ENCODE measurements at places on chromosomes 6 and 20.
A peak's percentile ranks its signal among the peaks of the same experiment; 100 is the strongest.

DNA sequence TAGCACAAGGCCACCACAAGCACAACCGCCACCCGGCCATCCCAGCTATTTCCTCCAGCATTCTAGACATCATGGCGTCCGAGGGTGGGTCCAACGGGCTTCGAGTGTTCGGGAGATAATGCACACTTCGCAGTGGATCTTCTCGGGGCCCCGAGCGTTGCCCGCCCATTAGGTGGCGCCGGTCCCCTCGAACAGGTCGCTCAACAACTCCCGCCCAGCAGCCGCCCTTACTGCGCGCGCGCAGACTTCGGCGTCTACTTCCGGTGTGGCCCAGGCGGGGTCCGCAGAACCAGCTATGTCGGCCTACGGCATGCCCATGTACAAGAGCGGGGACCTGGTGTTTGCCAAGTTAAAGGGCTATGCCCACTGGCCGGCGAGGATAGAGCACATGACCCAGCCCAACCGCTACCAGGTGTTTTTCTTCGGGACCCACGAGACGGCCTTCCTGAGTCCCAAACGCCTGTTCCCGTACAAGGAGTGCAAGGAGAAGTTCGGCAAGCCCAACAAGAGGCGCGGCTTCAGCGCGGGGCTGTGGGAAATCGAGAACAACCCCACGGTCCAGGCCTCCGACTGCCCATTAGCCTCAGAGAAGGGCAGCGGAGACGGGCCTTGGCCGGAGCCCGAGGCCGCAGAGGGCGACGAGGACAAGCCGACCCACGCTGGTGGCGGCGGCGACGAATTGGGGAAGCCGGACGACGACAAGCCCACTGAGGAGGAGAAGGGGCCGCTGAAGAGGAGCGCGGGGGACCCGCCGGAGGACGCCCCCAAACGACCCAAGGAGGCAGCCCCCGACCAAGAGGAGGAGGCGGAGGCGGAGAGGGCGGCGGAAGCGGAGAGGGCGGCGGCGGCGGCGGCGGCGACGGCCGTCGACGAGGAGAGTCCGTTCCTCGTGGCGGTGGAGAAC is at the start of gene HDGFL1:
HDGFL1 (plus strand) TSS at position 286 of the 904 bp plus-strand sequence; CDS start at position 296, 10 bp downstream.
- peak; percentile 8 for DNase-seq

DNA sequence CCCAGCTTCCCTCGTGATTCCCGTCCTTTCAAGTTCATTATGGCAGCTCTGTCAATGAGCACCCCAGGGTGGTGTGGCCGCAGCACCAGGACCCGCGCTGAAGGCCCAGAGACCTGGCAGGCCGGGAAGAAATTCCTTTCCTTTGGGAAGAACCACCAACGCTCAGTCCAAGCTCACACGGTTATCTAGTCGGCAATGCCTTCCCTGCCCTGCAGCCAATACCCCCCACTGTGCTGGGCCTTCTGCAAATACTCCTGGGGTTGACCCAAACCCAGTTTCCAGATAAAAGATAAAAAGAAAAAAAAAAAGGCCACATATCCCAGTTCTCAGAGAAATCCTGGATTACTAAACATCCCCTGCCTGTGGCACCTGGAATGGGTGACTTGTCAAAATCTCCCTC is 28.7 kb downstream of the PXDC1 start:
- DNase-seq = no peak

DNA sequence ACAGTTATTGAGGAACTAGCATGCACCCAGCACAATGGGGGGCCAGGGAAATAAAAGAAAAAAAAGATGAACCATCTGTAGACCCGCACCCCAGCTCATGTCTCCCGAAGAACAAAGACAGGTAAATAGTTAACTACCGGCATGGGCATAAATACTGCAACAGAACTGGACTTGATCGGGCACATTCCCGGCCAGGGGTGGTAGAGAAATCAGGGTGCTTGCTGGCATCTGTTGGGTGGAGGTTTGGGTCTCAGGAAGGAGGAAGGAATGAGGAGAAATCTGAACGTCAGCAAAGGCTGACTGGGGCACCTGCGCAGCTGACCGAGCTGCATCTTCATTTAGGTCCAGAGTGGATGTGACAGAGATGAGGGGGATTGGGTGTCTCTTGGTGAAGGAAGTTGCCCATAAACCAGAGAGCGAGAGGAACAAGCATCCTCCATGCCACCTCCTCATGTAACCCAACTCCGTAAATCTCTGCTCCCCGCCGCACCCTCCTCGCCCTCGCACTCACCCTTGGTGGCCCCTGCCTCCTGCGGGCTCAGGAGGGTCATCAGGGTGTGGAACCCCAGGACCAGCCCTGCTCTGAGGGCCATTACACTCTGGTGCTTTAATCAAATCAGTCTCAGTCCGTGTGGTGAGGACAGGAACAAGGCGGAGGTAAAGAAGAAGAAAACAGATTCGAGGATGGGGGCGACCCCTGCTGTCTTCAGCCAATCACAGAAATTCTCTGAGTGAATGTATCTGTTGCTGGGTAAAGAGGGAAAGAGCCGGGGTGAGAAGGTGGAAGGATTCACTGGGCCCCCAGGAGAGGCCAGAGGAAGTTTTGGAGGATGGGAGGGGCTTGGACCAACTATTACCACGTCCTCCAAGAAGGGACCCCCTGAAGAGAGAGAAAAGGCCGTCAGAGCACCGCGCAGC is at the start of gene HLA-DOA:
HLA-DOA (minus strand) TSS at position 648 of the 918 bp plus-strand sequence.
- peak; percentile 96 for DNase-seq

DNA sequence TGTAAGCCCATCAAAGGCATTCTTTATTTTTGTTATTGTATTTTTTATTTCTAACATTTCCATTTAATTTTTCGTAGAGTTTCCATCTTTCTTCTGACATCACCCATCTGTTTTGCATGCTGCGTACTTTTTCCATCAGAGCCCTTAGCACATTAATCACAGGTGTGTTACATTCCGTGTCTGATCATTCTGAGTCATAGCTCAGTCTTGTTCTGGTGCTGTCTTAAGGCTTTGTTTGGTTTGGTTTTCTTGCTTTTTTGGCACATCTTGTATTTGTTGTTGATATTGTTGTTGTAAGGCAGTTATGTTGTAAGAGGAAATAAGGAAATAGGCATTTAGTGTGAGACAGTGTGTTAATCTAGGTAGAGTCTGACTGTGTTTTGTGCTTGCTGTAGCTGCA is 214.6 kb upstream of the CDH4 start:
- DNase-seq = no peak

- DNase-seq = no peak
These were observed 43.6 kb downstream of the NTSR1 start for GRCh38 chr20:62752181-62752670.
